NCI-H187 treated with DMSO at 0.1 percent for 48 hours (cell line): ENCODE measurements at places on chromosomes 3 and 15.

DNA sequence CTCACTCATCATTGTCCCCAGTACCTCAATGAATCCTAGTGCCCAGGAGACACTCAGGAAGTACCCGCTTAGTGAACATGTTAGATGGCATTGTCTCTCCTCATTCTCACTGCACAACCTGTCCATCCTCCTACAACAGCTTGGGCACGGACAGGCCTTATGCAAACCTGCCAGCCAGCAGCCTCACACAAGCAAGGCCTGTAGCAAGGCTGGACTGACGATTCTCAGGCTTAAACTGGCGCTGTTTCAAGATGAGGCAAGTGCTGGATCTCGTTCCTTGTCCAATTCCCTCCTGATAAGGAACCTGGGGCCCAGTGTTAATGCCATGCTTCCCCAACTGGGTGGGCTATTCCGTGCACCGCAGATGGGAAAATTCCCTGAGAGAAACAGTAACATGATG is 59.0 kb downstream of the CDCP1 start:
- DNase-seq = no peak

- DNase-seq = peak; percentile 76
Observed at GRCh38 chr3:171088964-171089754, 62.6 kb upstream of the SLC2A2 start.

GRCh38 chr15:36696196-36696595 is 116.8 kb downstream of the CDIN1 start:
- no peak for DNase-seq

DNA sequence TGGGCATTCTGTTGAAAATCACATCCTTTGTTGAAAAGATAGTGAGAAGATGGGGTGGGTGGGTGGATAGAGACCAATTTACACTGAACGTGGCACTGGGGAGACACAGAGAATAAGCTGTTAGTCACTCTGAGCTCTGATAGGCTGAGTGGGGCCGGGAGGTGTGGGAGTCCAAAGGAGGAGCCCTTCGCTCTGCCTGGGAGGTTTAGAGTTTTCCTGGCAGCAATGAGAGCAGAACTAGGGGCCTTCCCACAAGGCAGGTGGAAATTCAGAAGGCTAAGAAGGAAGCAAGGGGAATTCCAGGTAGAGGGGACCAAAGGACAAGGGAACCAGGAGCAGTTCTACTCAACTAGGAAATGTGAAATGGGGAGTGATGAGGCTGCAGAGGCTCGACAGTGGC is 272.7 kb downstream of the RPLP1 start:
- no peak for DNase-seq

GRCh38 chr3:134737516-134737915 is 57.5 kb upstream of the EPHB1 start:
- DNase-seq = no peak

- DNase-seq = no peak
Observed at GRCh38 chr3:72158639-72159326, 373.8 kb upstream of the PROK2 start.
